ENCODE measurements at places on chromosomes 4 and X. TPM values are rescaled to one million over a fixed set of nuclear protein-coding genes. Genes with fewer than 3 reads are reported as not detected.

Gene MAGEA2B
- total RNA-seq = not detected

Gene SHROOM3
- total RNA-seq = 5.5 TPM

Gene FAM200B
- 13.0 TPM for total RNA-seq

Gene NAP1L3
- 0.18 TPM for total RNA-seq

Gene MFAP3L
- 0.36 TPM for total RNA-seq

Gene RPS3A
- total RNA-seq = 2,951 TPM

Gene ARSJ
- 64.5 TPM for total RNA-seq

Gene LNX1
- 1.0 TPM for total RNA-seq

Gene ANXA10
- 0.85 TPM for total RNA-seq

All from endothelial cell of coronary artery (primary cell).